ENCODE measurements at places on chromosomes 7 and 10. TPM values are rescaled to one million over a fixed set of nuclear protein-coding genes. Genes with fewer than 3 reads are reported as not detected.
A peak's percentile ranks its signal among the peaks of the same experiment; 100 is the strongest.

DNA sequence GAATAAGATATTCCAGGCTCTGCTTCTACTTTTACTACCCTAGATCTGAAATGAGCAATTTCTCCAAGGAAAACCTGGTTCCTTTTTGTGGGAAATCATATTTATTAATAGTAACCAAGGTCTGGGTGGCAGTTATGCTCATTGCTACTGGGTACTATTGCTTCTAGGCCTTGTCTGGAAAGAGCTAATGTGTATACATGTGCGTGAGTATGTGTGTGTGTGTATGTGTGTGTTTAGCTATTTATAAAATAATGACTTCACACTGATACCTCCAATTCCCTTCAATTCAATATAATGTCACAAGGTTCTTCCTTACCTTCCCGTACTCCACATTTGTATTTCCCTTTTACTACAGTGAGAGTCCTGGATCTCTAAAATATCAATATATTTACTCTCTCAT lies 26.0 kb upstream of the PLCE1 start:
- no peaks in the 10 kb centered on the region for H3K4me1 ChIP-seq
- no peak for DNase-seq
- H3K4me3 ChIP-seq, result no peak overlapping the region
- no peaks in the 10 kb centered on the region for H3K36me3 ChIP-seq

DNA sequence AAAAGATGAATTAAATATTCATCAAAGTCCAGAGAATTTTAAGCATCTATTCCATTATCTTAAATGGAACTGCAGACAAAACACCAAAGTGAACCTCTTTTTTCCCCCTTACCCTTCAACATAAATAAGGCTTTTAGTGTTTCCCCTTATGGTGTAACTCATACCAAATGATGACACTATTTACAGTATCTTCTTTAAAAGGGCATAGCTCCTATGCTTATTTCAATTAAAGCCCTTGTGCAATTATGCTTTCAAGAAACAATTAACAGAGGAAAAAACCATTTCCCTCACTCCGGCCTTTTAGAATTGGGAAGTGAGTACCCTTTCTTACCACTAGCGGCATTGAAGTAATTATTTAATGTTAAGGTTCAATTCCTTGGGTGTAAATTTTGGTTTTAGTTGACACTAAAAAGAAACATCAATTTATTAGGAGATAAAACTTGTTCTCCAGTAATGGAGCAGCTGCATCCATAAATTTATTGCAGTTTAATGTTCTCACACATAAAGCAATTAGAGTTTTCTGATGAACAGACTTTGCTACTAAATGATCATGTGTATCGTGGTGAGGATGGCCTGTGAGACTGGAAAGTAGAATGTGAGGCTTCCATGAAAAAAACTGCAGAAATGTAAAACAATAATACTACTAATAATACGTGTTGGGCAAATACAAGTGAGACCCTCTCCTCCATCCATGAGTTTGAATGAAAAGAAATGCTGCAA lies 661.3 kb downstream of the PARD3 start:
- no peaks in the 10 kb centered on the region for H3K4me1 ChIP-seq
- H3K4me3 ChIP-seq, result no peak overlapping the region
- no peak for DNase-seq
- no peaks in the 10 kb centered on the region for H3K36me3 ChIP-seq
- no peak overlapping the region for H3K27ac ChIP-seq
- no peaks in the 10 kb centered on the region for H3K27me3 ChIP-seq

DNA sequence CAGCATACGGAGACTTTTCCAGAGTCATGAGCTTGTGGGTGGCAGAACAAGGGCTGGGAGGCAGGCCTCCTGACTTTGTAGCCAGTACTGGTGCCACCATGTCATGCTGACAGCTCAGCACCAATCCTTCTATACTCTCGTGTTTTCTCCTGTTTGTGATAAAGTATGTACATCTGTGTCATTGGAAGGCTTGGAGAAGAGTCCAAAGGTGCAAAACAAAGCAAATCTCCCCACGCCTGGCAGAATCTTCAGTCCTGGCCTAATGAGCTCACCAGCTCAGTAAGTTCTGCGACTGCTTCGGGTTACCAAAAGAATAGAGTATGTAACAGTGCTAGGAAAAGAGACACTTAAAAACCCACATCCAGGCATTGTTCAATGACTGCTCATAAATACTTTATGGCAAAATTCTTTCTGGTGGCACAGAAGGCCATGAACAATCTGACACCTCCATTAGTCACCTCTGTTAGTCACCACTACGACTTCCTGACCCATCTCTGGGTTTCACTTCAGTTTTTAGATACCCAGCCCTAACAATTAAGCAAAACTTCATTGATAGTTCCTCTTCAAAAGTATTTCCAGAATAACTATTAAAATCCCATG lies 24.5 kb downstream of the STEAP1 start:
- no peak overlapping the region for H3K4me3 ChIP-seq
- peaks cover 3% of the 10 kb centered on the region for H3K4me1 ChIP-seq
- H3K27ac ChIP-seq, result peak overlapping the region; percentile 30
- no peaks in the 10 kb centered on the region for H3K27me3 ChIP-seq

- DNase-seq, result no peak
- H3K27ac ChIP-seq, result no peak overlapping the region
- H3K4me3 ChIP-seq, result no peak overlapping the region
- H3K27me3 ChIP-seq, result no peaks in the 10 kb centered on the region
- H3K4me1 ChIP-seq, result no peaks in the 10 kb centered on the region
These were observed 14.5 kb upstream of the THSD7A start for GRCh38 chr7:11846361-11846955.

DNA sequence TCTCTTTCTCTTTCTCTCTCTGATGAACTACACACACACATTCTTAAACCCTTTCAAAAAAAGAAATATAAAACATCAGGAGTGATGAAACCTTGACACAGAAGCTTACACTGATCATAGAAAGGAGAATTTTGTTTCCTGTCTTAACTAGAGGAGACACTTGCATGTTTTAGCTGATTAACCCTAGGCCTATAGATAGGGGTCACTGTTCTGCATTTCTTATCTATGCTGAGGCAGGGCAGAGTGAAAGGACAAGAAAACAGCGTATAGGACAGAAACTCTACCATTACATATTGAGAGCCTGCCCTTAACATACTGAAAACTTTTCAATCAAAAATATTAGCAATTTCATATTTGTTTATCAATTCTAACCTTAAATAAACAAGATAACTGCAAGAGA lies 680.6 kb upstream of the MBL2 start:
- H3K4me3 ChIP-seq, result no peak overlapping the region
- no peaks in the 10 kb centered on the region for H3K27me3 ChIP-seq
- H3K4me1 ChIP-seq, result no peaks in the 10 kb centered on the region
- no peak overlapping the region for H3K27ac ChIP-seq
- DNase-seq, result no peak
- H3K36me3 ChIP-seq, result no peaks in the 10 kb centered on the region

Gene FAM25C
- 39.2 TPM for total RNA-seq

All from esophagus squamous epithelium (tissue), 5 donors.